ENCODE measurements at places on chromosomes 16 and 17. TPM values are rescaled to one million over a fixed set of nuclear protein-coding genes. Genes with fewer than 3 reads are reported as not detected.

NATD1 gene
- total RNA-seq: 1.3 TPM

EVPLL gene
- not detected for total RNA-seq

FA2H gene
- total RNA-seq: not detected

- no peak for DNase-seq
These were observed 12.1 kb upstream of the DHX8 start for GRCh38 chr17:43471585-43472160.

Data from activated CD8-positive, alpha-beta T cell treated with anti-CD3 and anti-CD28 coated beads for 36 hours (primary cell).